Activated T-helper 1 cell treated with anti-CD3 and anti-CD28 coated beads, Interleukin-12 subunit alpha, Interleukin-12 subunit beta, Interleukin-2, Interleukin-4 antibody, amounts not matched to agents 30 ng/mL and 10 ng/mL and 1 ng/mL, durations not matched to agents 14 hours and 24 hours and 36 hours (primary cell): ENCODE measurements at places on chromosomes 16 and 17. TPM values are rescaled to one million over a fixed set of nuclear protein-coding genes. Genes with fewer than 3 reads are reported as not detected.

- DNase-seq = no peak
Measured at GRCh38 chr17:77965352-77965751, 6.8 kb downstream of the TNRC6C start.

SDR42E2 gene
- total RNA-seq = not detected in 2 replicates

DNA sequence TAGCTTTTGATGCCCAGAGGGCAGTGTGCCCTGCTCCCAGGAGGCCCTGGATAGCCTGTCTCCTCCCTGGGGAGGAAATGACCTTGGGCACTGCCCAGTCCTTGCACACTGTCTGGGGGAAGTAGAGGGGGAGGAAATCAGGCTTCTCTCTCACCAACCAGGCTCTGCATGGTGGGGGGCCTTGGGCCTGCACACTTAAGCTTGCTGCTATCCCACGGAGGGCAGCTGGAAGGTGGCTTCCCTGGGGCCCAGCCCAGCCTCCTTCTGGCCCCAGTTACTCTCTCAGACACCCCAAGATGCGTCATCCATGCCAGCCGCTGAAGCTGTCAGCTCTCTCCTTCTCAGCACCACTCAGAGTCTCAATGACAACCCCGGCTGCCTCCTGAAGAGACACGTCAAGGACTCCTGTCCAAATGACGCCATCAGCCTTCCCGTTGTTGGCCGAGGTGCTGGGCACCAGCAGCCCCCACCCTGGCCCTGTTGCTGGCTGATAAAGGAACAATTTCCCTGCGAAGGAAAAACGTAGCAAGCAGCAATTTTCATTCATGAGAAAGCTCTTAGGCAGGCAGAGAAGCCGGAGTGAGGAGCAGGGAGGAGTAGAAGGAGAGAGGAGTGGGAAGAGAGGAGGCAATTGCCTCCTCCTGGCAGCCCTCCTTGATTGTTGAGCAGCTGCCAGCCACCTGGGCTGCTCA, 95.5 kb downstream of the SDK2 start:
- no peak for DNase-seq

GRCh38 chr17:78242024-78242742, 10.8 kb downstream of the TMEM235 start:
- DNase-seq = no peak

DNA sequence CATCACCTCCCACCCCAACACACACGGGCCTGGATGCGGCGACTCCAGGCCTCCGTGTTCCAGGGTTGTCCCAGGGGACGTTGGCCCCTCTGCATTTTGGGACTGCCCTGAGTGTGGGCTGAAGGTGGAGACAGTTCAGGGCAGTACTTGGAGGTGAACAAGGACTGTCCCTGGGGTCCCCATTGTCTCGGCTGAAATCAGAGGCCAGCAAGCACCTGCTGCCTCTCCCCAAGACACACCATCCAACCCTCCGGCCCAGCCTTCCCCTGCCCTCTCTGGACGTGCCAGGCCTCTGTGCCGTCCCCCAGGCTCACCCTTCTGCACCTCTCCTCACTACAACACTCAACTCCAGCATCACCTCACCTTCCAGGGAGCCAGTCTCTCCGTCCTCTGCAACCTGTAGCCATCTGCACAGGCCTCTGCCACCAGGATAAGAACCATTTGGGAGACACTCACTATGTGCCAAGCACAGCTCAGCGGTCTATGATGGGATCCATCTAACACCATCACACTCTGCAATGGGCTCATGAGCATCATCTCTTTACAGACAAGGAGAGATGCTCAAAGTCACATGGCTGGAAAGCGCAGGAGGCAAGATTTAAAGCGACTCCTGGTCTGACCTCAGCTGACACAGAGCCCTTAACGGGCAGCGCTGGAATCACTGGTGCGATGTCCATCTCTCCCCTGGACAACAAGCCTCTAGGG, 104.5 kb upstream of the SEC14L1 start:
- no peak for DNase-seq

DNA sequence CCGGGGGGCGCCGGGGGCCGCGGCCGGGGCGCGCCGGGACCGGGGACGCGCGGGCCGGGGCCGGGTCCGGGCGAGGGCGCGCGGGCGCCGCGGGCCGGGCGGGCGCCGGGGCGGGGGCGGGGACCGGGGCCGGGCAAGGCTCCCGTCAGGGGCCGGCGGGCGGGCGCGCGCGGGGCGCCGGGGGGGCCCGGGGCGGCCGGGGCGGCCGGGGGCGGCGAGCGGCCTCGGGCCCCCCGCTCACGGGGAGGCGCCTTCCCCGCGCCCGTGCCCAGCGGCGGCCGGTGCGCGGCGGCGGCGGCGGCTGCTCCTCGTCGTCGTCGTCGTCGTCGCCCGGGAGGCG, 563 bp downstream of the ZCCHC14 start:
- no peak for DNase-seq

- no peak for DNase-seq
Measured at GRCh38 chr17:9038380-9038779, 17.1 kb downstream of the NTN1 start.

SBK1 gene
- 0.73 and 0.80 TPM in 2 replicates for total RNA-seq
